ENCODE measurements at places on chromosomes 2 and 18.
A peak's percentile ranks its signal among the peaks of the same experiment; 100 is the strongest.

DNA sequence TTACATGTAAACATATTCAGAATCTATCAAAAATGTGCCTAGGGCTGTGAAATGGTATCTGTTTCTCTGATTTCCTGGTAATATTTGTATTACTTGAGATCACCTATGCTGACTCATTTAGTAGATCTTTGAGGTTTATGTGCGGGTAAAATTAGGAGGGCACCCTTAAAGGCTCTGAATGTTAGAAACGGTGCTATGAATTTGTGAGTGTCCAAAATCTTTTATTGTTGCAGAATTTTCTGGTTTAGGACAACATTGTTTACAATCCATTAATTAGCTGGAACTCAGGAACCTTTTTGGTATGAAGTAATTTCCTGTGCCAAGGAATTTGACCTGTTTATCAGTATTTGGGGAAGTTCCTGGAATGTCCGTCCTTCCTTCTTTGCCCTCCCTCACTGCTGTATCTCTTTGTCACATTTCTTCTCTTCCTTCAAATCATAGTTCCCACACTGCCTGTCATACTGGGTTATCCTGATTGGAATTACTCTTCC, 130.5 kb downstream of the TANC1 start:
- DNase-seq = no peak

DNA sequence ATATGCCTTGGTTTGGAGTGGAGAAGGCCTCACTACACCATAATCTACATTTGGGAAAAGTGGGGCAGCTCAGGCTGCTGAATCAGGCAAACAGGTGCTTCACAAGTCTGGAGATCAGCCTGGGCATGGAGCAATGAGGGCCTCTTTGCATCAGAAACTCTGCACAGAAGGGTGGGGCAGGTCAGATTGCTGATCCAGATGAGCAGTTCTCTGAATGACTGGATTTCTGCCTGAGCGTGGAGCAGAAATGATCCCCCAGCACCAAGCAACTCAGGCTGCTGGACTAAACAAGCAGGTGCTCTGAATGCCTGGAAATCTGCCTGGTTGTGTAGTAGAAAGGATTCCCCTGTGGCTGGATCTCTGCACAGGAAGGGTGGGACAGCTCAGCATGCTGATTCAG, 605.3 kb upstream of the ZNF804A start:
- DNase-seq = no peak

DNA sequence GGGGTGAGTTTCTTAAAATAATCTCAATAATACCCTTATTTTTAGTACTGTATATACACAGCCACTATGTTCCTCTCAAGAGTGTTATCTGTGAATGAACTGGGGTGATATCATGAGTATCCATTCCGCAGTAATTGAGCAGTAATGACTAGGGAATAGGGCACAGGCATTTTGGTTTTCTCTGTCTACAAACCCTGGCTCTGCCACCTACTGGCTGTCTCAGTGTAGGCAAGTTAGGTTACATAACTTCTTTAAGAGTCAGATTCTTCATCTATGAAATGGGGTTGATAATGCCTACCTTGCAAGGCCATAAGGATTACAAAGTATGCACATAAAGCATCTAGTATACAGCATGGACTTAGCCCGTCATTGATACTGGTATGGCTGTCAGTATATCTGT, 555.8 kb downstream of the NRXN1 start:
- no peak for DNase-seq

GRCh38 chr2:7333960-7334493, 416.8 kb downstream of the RNF144A start:
- no peak for DNase-seq

GRCh38 chr18:79624356-79625170, 55.0 kb upstream of the CTDP1 start:
- DNase-seq = no peak

DNA sequence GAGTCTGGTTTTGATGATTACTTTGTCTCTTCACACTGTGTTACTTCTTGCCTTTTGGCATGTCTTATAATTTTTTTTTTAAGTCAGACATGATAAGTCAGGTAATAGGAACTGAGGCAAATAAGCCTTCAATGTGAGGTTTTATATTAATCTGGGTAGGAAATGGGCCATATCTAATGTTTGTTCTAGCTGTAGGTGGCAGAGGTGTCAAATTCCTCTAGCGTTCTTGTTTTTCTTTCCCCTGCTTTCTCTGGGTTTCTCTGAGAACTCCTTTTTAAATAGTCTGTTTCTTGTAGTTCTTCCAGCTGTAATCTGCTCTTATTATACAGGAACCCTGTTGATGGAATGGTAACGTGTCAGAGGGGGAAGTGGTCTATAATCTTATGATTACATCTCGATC, 5.7 kb downstream of the SP140 start:
- no peak for DNase-seq

GRCh38 chr2:51782921-51783765, 751.2 kb upstream of the NRXN1 start:
- peak; percentile 78 for DNase-seq

- DNase-seq = no peak
Observed at GRCh38 chr18:9278028-9278427, 56.5 kb upstream of the TWSG1 start.
